Stimulated activated CD4-positive, alpha-beta T cell treated with anti-CD3 and anti-CD28 coated beads, Interleukin-4, amount 100 ng/mL, for 24 hours (primary cell): ENCODE measurements at places on chromosomes 6 and 20.

DNA sequence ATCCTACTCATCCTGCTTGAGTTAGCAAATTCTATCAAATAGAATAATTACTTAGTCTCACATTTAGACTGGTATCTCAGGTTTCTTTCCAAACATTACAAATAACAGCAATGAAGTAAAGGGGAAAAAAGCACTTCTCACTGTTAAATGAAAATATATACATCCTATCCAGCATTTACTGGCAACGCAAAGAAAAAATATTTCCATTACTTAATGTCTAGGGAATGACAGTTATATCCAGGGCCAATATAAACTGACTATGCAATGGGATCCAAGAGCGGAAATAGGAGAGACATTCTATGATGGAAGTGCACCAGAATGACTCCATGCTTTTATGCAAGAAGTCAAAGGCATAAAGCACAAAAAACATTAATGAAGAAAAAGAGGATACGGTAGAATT, 60.3 kb downstream of the ME1 start:
- no peak for DNase-seq

DNA sequence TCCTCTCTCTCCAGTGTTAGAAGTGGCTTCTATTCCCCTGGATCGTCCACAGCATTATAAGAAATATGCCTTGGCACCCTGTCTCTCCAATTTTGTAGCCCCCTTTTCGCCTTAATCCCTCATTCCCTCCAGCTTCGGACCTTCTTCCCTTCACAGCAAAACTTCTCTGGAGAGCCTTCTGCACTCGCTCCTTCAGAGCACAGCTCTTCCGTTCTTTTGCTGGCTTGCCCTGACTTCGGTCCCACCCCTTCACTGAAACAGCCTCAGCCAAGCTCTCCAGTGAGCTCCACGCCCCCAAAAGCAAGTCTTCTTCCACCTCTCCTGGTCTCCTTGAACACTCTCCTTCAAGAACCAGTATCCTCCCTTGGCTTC, 134.7 kb upstream of the RNF24 start:
- DNase-seq, result no peak

DNA sequence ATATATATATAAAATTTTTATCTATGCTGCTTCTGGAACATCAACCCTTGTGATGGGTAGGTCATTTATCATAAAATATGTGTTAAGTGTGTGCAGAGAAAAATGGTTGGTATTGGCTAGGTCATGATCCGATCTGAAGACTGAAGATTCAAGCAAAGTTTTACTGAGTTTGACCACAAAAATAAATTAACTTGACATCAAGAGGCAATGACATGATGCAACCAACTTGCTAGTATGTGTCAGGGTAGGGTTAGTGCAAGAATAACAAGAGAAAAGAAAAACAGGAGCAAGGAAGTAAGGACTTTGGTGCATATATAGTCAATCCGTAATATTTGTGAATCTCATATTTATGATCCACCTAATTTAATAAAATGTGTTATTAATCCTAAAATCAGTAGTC, 1202.0 kb upstream of the ADGRB3 start:
- no peak for DNase-seq

- DNase-seq, result no peak
Observed at GRCh38 chr20:1696521-1697209, 39.1 kb upstream of the SIRPG start.

DNA sequence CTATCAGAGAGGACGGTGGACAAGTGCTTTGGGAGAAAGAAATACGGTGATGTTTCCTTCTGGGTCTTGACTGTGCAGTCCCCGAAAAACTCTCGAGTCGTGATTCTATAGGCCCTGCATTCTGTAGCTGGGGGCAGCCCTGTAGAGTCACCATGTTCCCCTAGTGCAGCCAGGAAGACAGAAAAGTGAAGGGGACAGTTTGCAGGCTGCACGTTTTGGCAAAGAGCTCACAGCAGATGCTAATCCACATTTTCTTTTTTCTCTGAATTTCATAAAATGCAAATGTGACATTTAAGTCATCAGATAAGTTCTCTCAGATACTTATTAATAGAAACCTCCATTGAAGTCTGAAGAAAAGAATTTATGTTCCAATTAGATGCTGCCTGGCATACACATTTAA, 19.5 kb downstream of the SPATS1 start:
- DNase-seq, result no peak

DNA sequence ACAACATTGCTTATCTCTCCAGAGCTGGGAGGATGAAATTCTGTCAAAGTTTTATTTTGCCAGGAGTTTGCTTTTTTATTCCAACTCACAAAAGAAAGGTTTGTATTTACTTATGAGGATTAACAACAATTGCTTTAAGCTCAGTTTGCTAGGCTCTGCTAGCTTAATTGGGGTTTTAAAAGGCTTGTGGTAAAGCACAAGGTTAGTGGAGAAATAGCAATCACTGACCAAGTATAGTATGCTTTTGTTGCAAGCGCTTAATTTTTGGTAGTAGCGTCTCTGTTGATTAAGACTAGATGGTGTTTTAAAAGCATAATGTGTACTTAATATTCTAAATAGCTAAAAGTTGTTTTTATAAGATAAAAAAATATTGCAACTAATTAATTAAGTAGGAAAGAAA, 45.7 kb downstream of the TINAG start:
- DNase-seq, result no peak

DNA sequence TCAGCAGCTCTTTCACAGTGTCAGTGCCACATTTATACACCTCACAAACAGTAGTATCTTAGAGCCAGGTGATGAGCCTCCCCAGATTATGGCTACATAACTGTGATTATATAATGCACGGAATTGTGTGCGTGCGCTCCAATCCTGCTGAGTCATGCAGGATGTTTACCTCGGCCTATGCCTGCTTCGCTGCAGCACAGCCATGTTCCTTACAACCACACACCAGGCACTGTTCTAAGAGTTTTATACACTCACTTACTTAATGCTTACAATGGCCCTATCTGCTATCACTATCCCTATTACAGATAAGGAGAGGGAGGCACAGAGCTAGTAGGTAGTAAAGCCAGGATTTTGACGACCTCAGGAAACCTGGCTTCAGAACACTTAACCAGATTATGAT, 7.3 kb downstream of the ZKSCAN3 start:
- no peak for DNase-seq

- DNase-seq, result no peak
Observed at GRCh38 chr20:62685781-62686555, 22.7 kb upstream of the NTSR1 start.
